Astrocyte of the spinal cord (primary cell): ENCODE measurements at places on chromosomes 2 and 18.
A peak's percentile ranks its signal among the peaks of the same experiment; 100 is the strongest.

DNA sequence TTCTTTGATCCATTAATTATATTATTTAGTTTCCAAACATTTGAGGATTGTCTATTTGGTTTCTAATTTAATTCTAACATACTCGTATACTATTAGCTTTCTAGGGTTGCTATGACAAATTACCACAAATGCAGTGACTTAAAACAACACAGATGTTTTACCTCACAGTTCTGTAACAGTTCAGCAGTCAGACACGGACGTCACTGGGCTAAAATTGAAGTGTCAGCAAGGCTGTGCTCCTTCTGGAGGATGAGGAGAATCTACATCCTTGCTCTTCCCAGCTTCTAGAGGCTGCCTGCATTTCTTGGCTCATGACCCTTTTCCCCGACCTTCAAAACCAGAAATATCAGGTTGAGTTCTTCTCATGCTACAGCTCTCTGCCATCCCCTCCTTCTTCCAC is 117.6 kb downstream of the TFCP2L1 start:
- no peak for DNase-seq

DNA sequence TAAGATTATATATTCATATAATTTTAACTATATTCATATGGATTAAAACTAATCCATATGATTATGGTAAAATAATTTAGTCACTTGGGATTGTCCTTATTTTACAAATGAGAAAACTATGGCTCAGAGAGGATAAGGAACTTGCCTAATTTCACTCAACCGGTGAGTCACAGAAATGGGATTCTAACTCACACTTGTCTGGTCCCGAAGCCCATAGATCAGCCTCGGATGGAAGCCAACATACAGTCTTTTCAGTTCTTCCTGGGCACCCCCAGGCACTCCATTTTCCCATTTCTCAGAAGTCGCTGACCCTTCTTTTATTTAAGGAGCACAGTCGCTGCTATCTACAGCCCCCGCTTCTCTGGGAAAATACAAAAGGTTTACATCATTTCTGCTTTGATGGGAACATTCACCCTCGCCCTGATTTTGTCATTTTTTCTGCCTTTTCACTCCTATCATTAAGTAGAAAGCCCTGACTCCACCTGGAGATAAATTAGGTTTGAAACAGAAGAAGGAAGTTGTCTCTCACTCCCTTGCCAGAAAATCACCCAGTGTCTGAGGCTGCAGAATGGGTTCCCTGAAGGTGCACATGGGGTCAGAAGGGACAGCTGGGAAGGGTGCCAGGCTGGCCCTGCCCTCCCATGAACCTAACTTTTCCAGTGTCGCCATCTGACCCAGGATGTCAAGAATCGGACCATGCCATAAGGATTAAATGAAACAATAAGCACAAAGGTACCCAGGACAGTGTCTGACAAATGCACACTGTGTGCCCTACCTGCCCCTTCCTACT is 36.6 kb downstream of the CYP1B1 start:
- DNase-seq: peak; percentile 49

- DNase-seq: peak; percentile 84
Measured at GRCh38 chr2:20450201-20450999, 3.5 kb downstream of the RHOB start.

DNA sequence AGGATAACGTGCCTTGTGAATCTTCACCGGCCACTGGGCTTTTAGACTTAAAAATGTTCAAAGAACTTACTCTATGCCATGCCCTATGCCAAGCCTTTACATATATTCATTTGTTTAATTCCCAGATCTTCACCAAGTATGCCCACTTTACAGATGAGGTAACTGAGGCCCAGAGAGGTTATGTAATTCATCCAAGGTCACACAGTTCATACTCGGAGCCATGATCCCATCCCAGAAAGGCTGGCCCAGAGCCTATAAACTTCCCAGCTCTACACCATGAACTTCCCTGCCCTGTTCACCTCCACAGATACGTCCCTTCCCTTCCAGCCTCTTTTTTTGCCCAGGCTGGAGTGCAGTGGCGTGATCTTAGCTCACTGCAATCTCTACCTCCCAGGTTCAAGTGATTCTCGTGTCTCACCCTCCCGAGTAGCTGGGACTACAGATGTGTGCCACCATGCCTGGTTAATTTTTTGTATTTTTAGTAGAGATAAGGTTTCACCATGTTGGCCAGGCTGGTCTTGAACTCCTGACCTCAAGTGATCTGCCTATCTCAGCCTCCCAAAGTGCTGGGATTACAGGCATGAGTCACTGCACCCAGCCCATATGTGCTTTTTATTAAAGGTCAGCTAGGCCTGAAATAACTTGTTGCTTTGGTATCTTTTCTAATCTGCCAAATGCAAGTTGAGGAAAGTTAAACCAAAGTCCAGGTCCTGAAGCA is 44.1 kb downstream of the MTHFD2 start:
- no peak for DNase-seq

DNA sequence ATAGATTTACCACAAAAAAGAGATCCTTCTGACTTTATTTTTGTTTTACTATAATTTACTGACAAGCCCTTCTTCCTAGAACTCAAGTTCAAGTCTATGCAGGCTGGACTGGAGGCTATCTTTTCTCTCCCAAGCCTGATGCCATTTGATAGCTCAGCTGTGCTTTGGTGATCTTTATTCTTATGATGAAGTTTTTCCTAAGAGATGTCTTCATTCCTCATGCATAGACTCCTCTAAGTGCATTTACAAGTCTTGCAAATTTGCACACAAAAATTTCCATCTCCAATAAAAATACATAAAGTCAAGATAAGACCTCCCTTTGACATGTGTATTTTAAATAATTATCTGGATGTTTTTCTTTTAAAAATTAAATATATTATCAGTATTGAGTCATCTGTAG is 167.4 kb upstream of the ETAA1 start:
- DNase-seq: no peak

DNA sequence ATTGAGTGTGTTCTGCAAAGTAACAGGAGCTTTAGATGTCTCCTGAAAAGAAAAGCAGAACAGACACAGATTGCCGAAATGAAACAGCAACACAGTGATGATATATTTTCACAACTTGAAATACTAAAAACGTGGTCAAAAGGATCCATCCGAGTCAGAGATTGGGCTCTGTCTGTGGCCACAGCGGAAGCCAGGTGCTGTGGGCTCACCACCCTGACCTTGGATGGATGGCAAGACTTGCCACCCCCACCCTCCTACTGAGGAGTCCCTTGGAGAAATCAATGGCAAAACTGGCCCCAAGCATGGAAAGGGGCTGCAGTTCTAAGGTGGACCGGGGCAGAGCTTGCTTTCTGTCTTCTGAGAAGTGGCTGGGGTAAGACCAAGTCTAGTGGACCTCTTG is 31.4 kb upstream of the ACKR3 start:
- DNase-seq: no peak

GRCh38 chr18:31901063-31901462 is 41.9 kb downstream of the TRAPPC8 start:
- no peak for DNase-seq

DNA sequence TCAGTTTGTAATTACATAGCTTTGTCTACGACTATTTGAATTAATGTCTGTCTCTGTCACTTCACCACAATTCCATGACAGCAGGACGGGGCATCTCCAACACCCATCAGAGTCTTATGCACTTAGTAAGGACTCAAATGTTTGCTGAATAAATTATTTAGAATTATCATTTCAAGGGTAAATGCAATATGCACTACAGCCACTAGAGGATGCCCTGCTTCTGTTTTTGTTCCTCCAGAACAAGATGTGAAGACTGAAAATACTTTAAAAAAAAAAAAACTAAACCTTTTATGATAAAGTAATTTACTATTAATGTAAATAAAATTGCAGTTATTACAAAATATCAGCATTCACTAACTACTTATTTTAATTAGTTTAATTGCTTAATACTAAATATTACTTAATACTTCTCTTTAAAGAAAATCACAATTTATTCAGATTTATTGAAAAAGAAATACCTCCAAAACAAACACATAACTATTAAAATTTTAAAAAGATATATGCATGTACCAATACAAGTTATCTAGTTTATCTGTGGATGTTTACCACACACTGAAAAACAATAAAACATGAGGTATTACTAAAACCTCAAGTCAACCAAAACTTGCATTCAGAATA is 3.2 kb downstream of the PIGN start:
- DNase-seq: peak; percentile 76

DNA sequence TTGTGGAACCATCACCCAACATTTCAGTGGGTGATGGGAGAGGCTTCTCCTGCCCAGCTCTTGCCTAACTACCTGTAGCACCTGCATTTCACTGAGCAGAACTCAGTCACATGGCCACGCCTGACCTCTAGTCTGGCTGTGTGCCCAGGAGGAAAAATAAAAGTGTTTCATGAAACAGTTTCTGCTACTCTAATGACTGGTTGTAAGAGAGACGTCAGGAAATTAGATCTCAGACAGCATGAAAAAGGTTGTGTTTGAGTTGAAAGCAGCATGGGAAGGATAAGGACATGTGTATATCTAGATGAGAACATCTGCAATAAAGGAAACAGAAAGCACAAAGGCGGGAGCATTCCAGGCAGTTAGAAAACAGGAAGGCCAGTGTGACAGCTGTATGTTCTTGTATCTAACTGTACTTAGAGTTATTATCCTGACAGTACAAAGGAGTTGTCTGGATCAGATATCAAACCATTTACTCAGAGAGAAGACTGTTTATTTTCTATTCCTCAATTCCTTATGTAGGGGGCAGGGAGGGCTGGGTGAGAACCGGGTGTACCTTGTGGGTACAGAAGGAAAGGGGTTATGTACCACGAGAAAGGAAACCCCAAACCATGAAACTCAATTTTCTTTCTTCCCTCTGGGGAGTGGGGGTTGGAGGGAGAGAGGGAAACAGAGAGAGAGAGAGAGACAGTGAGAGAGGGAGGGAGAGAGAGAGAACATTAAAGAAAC is 307.4 kb upstream of the VWC2L start:
- DNase-seq: peak; percentile 4

DNA sequence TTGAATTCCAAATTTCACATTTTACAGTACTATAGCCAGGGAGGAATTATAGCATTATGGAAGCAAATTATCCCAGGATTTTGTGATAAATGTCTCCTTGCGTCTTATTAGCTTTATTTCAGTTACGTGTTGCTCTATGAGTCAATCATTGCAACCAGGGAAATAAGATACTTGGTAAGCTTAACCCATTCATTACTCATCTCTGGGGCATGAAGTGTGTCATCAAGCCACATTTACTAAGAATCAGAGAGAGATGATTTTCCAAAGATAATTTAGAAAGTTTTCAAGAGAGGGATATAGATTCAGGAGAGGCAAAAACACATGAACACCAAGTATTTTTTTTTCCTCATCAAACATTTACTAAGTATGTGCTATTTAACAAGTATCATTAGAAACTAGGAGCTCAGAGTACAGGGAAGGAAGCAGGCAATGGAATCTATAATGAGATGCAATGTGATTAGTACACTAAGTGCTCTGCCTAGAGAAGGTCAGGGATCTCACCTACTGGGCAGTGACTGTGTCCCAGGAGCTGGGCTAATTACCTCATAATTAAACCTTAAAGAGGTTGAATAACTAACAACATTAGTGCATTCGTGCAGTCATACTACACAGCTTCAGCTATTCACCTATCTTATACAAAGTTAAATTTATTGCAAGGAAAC is 217.8 kb upstream of the NXPH2 start:
- peak; percentile 63 for DNase-seq

DNA sequence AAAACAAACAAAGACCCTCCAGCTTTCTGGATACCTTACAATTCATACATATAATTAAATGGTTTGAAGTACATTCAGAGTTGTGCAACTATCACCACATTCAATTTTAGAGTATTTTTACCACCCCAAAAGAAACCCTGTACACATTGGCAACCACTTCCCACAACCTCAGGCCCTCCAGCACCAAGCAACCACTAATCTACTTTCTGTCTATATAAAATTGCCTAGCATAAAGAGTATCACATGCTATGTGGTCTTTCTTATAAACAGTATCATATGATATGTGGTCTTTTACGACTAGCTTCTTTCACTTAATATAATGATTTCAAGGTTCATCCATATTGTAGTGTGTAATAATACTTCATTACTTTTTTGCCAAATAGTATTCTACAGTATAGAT is 7.3 kb downstream of the IER3IP1 start:
- DNase-seq: no peak

DNA sequence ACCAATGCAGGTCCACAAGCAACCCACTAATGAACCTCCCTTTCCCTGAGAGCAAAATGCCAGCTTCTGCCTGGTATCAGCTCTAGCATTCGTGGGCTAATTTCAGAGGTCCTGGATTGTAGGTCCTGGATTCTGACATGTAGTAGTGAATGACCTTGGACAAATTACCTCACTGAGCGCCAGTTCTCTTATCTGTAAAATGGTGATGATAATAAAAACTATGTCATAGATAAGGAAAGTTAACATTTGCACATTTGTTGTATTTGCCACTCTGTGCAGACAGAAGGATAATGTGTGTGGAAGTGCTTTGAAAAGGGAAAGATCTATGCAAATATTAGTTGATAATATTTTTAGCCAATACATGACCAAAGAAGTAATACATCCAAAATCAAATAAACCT is 4.1 kb upstream of the TET3 start:
- DNase-seq: no peak

DNA sequence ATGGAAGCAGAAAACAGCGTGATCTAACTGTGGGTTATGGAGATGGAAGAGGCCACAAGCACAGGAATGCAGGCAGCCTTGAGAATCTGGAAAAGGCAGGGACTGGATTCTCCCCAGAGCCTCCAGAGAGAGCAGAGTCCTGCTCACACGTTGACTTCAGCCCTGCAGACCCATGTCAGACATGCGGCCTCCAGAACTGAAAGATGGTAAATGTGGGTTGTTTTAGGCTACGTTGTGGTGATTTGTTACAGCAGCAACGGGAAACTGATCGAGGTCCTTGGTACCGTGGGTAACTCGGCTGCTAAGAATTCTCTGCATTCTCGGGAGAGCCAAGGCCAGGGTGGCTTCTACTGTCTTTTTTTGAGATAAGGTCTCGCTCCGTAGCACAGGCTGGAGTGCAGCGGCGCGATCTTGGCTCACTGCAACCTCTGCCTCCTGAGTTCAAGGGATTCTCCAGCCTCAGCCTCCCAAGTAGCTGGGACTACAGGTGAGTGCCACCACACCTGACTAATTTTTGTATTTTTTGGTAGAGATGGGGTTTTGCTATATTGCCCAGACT is 97.1 kb downstream of the ACKR3 start:
- no peak for DNase-seq

DNA sequence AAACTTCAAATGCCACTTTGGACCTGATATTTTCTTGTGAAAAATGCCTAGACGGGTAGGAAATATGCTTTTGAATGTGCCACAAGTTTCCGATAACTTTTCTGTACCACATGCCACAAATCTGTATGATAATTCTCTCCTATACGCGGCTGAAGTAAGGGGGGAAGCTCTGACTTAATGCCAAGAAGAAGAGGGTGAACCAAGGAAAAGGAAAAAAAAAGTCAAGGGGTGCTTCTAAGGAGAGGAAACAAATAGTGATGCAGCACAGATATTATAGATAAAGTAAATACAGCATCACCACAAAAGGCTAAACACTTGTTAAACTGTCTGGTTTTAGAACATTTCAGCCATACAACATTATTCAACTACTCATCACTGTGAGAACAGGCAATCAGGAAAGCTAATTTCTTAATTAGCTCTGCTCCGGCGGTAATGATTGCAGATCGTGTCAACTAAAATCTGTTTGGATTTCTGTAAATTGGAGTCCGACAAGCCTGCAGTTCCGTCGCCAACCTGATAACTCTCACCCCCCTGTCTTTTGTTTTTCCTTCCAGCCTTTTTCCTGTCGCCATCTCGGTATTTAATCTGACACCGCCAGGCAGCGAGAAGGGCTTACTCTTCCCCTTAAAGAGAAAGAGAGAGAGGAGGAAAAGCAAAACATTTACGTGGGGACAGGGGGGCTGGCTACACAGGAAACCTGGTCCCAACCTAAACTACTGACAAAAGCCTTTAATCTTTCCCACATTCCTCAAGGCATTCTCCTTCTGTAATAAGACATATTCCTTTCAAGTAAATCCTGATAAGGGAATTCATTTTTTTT is 67.5 kb downstream of the ZEB2 start:
- peak; percentile 63 for DNase-seq
